Endothelial cell of umbilical vein (primary cell): ENCODE measurements at places on chromosomes 3 and 15. TPM values are rescaled to one million over a fixed set of nuclear protein-coding genes. Genes with fewer than 3 reads are reported as not detected.
A peak's percentile ranks its signal among the peaks of the same experiment; 100 is the strongest.

DNA sequence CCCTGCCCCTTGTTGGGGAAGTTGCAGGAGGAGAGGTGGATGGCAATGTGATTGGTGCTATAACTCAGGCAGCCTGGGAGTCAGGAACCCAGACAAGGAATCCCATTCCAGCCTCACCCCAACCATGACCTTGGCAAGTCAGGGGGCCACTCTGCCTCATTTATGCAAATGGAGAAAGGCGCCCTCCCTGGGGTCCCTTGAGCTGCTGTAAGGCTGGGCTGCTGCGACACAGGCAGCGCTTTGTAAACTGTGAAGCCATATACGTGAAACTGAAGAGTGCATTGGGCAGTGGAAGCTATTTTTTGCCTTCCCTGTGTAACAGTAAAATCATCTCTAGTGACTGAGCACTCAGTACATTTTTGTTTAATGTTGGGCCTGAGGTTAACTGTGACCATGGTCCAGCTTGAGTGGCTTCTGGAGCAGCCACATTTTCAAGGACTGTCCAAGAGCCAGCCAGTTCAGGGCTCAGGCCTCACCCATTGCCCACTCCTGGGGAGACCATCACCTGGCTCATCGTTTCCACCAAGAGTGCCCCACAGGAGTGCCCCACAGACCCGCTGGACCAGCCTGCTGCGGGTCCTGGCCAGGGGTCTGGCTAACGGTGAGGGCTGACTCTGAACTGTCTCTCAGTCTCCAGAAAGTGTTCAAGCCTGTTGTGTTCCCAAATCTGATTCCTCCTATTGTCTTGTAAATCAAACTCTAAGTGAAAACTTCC, 27.9 kb downstream of the KIF7 start:
- no peak for DNase-seq

GRCh38 chr15:42138968-42139386, 17.5 kb downstream of the PLA2G4F start:
- DNase-seq = no peak

DNA sequence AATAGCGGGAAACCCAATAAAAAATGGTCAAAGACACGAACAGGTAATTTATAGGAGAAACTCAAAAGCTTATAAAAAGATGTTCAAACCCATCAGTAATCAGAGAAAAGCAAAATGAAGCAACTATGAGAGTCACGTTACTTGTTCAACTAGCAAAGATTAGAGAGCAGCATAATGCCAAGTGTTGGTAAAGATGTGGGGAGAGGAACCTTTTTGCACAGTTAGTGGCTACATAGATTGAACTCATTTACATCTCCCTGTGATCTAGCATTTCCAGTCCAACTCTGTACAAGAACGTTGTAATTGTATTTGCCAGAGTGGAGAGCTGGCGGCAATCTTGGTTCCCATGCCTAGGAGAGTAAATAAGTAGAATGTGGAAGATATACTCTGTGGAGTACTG, 15.2 kb downstream of the CCR1 start:
- no peak for DNase-seq

CPN2 gene
- polyA plus RNA-seq = not detected in 2 replicates

MAP6D1 gene
- polyA plus RNA-seq = 2.4 and 2.9 TPM in 2 replicates

- DNase-seq = no peak
Measured at GRCh38 chr3:80233576-80233975, 465.8 kb upstream of the ROBO1 start.

DNA sequence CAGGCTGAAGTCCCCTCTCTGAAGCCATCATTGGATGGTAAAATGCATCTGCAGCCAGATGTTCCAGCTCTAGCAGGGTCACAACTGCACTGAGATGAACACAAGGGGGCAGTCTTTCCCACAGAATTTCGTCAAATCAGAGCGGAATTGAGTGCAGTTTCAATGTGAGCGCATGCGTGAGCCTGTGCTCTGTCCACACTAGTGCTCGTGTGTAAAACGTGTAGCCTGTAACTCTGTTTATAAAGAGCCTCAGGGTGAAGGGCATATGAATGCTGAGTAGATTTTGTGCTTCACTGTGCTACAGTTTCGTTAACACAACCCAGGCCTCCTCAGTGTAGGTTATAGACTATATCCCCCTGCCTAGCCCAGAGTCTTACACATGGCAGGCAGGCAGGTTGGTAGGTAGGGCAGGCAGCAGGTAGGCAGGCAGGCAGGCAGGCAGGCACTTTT, 92.7 kb upstream of the GOLGA6L4 start:
- peak; percentile 79 for DNase-seq

PSTPIP1 gene
- polyA plus RNA-seq = not detected in 2 replicates

ISLR gene
- not detected in 2 replicates for polyA plus RNA-seq

TMEM212 gene
- polyA plus RNA-seq = 0.14 TPM in 1 of 2 replicates, not detected in the other

DNA sequence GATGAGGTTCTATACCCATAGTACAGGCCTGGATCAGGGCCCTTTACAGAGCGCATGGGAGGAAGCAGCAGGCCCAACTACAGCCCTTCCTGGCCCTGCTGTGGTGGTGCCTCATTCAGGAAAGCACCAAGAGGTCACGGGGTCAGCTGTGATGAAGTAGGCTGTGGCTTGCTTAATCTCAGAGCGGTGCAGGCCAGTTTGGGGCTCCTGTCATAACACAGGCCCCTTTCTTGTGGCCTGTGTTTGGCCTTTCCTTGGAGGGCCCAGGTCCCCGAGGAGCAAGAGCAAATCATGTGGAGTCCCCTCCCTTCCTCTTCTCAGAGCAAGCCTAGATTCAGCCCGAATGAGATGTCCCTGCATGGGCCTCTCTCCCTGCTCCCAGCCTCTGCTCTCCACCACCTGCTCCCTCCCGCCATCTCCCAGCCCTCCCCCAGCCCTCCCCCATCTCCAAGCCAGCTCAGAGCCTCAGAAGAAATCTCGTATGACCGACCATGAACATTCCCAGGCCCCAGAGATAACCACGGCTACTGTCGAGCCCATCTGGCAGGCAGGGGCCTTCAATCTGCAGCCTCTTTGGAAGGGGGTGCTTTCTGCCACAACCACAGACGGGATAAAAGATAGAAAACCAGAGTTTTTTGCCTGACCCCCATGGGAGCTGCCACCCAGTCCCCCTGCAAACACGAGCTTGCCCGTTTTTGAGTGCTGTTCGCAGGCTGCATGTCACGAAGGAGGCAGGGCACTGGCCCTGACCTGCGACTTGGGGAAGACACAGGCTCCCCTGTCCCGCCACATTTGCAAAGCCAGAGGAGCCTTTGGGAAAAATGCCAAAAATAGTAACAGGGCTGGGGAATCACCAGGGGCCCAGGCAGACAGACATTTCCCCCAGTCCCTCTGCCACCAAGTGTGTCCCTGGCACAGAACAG, 32.3 kb upstream of the DUSP7 start:
- DNase-seq = peak; percentile 44

DNA sequence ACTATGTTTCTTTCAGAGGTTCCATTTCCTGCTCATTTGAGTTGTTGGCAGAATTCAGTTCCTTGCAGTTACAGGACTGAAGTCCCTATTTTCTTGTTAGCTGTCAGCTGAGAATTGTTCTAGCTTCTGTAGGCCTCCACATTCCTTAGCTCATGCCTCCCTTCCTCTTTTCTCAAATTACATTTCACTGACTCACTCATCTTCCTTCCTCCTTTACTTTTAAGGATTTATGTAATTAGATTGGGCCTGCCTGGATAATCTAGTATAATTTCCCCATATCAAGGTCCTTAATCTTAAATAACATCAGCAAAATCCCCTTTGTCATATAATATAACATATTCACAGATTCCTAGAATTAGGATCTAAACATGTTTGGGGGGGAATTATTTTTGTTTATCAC, 40.6 kb upstream of the RBMS3 start:
- peak; percentile 86 for DNase-seq

- DNase-seq = no peak
Measured at GRCh38 chr3:45612918-45613602, 18.5 kb downstream of the LIMD1 start.

OCA2 gene
- not detected in 2 replicates for polyA plus RNA-seq

ALDH1A2 gene
- 14.8 and 16.3 TPM in 2 replicates for polyA plus RNA-seq

SLCO2A1 gene
- polyA plus RNA-seq = 11.9 and 13.2 TPM in 2 replicates

DNA sequence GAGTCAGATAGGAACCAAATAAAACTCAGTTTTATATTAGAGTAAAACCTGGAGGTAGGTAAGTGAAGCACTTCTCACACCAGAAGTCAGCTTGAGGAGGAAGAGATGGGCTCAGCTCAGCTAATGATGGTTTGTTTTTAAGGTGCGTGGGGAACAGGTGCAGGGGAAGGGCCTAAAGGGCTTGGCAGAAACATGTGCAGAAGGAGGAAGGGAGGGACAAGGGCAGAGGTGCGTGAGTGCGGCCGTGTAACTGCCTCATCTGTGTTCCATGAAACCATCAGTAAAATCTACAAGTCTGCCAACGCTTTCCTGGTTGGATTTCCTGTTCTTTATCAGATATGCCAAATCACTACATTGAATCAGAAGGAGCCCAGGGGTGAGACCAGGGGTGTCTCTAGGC, 19.9 kb downstream of the FYCO1 start:
- no peak for DNase-seq

- DNase-seq = no peak
Measured at GRCh38 chr15:67715170-67715569, 110.1 kb upstream of the SKOR1 start.

GRCh38 chr3:121786485-121786884, 36.9 kb upstream of the GOLGB1 start:
- DNase-seq = peak; percentile 32

DNA sequence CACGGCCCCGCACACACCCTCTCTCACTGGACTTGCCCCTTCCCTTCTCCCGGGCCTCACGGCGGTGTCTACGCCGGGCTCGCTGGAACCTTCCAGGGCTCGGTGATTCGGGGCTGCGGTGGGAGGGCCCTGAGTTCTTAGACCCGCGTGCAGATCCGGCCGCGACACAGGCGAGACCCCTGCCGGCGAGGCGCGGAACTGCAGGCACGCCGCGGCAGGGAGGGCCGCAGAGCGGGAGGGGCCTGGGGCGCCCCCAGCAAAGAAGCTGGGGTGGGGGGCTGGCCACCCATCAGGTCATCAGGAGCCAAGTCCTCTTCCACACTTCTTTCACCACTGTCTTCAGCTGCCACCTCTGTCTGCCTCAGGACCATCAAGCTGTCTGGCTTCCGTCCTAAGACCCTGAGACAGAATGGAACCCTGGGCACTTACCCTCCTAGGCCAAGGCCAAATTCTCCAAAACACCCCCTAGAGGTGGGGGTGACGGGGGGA, 164.5 kb downstream of the XXYLT1 start:
- DNase-seq = peak; percentile 76

SST gene
- not detected in 2 replicates for polyA plus RNA-seq

GATM gene
- 0.16 and 0.21 TPM in 2 replicates for polyA plus RNA-seq

NR2E3 gene
- polyA plus RNA-seq = 0.03 and 0.04 TPM in 2 replicates

- DNase-seq = no peak
Measured at GRCh38 chr3:146884296-146884695, 279.1 kb upstream of the PLSCR5 start.

- DNase-seq = peak; percentile 66
Measured at GRCh38 chr3:169044331-169045113, 619.0 kb downstream of the MECOM start.

- peak; percentile 92 for DNase-seq
Measured at GRCh38 chr3:171788546-171789351, 21.5 kb downstream of the PLD1 start.
